ENCODE measurements at places on chromosomes 13 and 19.

- DNase-seq = no peak
These were observed 227.9 kb upstream of the ARGLU1 start for GRCh38 chr13:106795847-106796246.

DNA sequence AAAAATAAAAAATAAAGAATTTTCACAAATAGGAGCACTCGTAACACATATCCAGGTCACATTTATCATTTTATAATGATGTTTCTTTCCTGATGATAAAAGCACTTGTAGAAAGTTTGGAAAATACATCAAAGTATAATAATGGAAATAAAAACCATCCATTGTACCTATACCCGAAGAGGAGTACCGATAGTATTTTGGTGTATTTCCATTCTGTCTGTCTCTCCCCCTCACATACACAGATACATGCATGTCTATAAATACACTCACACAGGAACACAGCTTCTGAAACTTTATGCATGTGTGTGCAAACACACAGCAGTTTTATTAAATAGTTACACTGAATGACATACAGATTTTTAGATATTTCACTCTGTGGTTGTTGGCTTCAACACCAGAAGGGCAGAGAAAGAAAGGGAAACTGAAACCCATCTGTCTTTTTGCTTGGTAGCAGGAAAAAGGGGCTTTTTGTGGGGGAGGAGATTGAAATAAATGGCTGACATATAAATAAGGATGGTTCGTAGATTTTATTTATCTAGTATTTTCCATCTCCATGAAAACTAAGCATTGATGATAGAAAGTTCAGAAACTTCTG lies 114.8 kb downstream of the LRCH1 start:
- DNase-seq = no peak

- DNase-seq = no peak
These were observed 1194.0 kb downstream of the PCDH9 start for GRCh38 chr13:66036024-66036614.

GRCh38 chr19:12052091-12052496 lies 667 bp downstream of the ZNF878 start:
- DNase-seq = no peak

DNA sequence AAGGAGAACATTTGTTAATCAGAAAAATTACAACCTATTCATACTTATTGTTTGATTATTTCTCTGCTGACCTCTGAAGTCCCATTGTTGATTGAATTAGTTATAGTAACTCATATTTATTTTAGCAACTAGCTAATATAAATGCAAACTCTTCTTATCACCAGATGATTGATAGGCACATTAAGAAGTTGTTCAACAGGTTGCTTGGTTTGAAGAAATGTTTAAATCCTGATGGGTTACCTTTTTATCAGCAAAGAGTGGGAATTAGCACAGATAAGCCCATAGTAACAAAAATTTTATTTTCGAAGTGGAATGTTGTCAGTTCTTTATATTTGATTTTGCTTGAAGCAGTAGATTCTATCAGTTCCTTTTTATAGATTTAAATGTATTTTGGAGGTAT lies 44.4 kb downstream of the KLF5 start:
- no peak for DNase-seq

DNA sequence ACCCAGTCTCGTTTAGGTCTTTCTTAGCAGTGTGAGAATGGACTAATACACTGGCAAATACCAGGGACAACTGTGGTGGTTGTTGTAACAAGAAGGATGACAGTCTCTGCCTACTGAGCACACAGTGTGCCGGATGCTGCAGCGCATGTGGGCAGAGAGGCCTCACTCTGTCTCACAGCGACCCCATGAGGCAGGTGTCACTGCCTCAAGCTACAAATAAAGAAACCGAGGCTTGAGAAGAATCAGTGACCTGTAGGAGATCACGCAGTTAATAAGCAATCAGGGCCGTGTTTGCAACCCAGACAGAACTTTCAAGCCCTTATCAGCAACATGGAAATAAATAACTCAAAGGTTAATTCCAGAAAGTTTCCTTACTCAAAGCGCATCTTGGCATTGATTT lies 40.5 kb upstream of the GAS6 start:
- DNase-seq = no peak

- DNase-seq = no peak
These were observed 57.1 kb downstream of the F2RL3 start for GRCh38 chr19:16945762-16946465.

DNA sequence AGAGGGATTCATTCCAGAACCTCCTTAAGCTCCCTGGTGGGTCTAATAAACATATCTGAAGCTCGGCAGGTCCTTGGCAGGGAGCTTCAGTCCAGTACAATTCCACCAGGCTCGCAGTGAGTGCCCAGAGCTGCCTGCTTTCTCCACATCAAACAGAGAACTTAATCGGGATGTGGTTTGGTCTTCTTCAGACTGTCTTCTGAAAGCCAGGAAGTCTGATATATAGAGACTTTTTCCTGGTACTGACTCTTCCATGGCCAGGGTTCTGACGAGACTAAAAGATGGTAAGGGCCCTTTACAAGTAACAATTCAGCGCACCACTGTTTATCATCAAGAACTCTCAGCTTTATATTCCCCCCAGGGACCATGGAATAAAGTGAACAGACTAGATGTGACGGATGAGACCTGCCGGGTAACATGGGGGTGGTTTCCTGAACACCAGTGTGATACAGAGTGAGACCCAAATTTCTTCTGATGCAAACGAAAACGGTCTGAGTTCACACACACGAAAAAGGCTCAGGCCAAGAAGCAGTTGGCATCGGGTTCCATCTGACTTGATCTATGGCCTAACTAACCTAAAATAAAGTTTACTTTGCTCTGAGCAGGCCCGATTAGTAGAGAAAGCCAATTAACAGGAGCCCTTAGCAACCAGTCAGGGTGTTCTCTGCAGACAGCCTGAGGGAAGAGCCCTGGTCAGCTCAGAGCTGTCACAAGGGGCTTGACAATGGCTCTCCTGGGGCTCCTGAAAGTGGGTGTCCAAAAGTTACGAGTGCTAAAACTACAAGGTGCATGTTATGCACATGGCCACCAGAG lies 29.0 kb downstream of the RANBP3 start:
- DNase-seq = no peak

DNA sequence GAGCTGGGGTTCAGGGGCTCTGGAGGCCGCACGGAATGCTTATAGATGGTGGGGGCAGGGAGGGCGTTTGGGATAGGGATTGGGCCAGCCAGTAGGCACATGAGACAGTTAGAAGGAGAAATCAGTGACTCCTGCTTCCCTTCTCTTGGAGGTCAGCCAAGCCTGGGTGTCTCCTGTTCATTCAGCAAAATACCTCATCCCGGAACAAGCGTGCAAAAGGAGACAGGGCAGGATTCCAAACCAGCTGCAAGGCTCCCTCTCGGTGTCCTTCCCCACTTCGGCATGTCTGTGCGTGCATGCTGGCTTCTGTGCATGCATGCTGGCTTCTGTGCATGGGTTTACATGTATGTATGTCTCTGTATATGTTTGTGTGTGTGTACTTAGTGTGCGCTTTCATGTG lies 37.3 kb upstream of the PEPD start:
- DNase-seq = no peak

GRCh38 chr13:69109891-69110525 lies 997.6 kb upstream of the ATXN8OS start:
- DNase-seq = no peak

DNA sequence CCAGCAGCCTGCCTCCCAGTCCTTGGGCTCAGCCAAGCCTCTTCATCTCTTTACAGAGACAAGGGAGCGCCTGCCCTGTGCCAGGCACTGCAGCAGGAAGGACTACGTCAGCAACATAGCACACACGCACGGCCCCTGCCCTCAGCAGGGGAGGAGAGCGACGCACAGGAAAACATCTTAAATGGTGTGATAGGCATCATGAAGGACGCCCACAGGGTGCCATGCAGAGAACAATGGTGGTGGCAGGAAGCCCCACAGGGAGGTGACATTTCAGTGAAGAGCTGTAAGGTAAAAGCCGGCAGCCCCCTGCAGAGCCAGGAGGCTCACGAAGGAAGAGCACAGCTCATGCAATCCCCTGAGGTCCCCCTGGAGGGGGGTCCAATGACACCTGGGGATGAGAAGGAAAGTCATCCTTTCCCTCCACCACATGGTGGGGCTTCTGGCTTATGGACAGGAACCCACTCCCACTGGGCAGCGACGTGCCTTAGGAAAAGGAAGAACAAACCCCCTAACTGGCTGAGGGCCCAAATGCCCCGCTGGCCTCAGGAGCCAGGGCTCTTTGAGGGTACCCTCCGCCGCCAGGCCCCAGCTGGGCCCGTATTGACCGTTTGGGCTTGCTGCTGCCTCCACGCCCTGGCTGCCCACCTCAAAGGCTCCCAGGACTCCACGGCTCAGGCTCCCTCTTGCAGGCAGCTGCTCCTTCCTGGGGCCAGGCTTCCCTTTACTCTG lies 37.3 kb upstream of the C13orf42 start:
- no peak for DNase-seq

GRCh38 chr13:47081246-47081645 lies 184.4 kb upstream of the HTR2A start:
- no peak for DNase-seq

- DNase-seq = no peak
These were observed 1993.2 kb downstream of the PCDH9 start for GRCh38 chr13:65236841-65237418.

GRCh38 chr13:21639561-21639960 lies 31.3 kb upstream of the FGF9 start:
- DNase-seq = no peak

GRCh38 chr13:100534147-100534843 lies 54.3 kb downstream of the GGACT start:
- DNase-seq = no peak

DNA sequence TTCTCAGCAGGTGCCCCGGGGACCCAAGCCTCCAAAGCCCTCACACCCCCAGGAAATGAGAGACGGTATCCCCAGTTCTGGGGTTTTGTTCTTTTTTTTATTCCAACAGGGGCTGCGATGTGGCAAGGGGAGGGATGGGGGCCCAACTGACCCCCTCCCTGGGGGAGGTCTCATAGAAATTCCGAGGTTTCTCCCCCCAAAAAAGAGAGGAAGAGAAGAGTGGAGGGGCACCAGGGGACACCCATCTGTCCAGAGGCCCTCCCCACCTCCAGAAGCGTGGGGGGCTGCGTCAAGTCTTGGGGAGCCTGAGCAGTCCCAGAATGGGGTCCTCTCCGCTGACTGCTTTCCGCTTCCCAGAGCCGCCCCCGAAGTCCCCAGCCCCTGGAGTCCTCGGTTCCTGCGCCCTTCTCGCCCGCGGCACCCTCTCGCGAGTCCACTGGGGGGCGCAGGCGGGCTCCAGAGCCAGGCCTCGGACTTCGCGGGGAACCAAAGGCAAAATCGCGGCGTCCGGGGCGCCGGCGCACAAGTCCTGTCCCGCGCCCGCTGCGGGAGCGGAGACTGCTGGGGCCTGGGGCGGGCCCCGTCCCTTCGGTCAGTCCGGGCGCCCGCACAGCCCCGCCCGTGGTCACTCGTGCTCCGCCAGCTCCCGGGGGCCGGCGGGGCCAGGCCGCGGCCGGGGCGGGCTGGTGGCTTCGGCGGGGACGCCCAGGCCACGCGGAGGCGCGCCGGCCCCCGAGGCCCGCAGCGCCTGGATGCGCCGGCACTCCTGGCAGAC lies 4.4 kb upstream of the ATP1A3 start:
- peak; percentile 22 for DNase-seq

- no peak for DNase-seq
These were observed 79.3 kb downstream of the PTPRS start for GRCh38 chr19:5261156-5261890.

- no peak for DNase-seq
These were observed 757 bp downstream of the WIZ start for GRCh38 chr19:15448778-15449619.

DNA sequence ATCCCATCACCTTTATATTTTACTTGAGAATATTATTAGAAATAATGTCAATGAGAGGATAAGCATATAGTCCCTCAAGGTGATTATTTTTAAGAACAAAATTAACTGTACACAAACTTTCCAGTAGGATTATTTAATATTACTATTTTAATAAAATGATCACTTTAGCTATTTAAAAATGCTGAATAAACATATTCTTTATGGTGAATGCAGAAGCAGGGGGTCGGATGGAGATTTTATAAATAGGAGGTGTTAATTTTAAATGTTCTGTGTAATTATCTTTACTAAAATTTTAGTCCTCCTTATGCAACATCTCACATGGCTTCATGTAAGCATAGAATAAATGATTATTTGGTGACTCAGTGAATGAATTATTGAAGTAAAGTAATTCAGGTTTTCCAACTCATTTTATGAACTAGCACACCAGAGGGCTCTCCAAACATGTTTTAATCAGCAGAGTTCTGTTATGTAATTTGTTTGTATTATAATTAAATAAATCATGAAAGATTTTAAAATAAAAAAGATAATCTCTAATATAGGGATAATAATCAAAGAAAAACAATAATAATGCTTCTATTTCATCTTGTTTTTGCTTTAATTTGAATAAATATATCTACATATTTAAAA lies 1635.2 kb downstream of the EFNB2 start:
- DNase-seq = no peak

DNA sequence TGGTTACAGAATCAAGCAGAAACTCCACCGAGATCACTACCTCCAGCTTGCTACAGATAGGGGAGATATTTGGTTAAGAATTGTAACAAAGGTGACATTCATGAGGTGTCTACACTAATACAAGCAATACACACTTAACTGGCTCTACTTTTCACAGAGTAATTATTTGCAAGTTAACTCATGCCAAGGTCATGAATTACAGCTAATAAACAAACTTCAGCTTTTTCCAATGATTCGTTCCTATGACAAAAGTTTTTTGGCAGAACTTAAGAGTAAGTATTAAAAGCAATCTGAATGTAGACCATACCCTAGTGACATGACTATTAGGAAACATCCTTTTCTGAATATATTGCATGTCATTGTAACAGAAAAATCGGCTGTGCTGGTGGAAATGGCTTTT lies 72.1 kb downstream of the LHFPL6 start:
- no peak for DNase-seq

DNA sequence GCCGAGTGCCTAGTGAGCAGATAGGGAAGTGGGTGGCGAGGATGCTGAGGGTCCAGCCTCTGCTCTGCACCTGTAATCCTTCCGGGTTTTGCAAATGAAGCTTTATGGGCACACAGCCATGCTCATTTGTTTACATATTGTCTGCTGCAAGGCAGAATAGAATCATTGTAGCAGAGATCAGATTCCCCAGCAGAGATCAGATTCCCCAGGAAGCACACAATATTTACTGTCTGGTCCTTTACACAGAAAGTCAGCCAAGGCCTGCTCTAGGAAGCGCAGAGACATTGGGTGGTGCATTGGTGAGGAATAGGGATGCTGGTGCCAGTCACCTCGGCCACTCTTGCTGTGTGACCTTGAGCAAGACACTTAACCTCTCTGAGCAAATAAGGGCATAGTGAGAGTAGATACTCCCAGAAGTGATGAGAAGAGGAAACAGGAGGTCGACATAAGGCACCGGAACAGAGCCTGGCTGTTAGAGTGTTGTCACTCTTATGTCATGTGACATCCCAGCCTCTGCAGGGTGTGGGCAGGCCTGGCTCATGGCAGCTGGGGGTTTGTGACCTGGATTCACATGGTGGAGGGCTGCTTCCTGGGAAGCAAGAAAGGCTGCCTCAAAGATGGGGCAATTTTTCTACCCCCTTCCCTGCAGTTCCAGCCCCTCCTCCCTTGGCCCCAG lies 25.6 kb downstream of the CARM1 start:
- DNase-seq = no peak

GRCh38 chr13:75879656-75880055 lies 243.5 kb downstream of the LMO7 start:
- DNase-seq = no peak

- DNase-seq = no peak
These were observed 31.3 kb upstream of the SIN3B start for GRCh38 chr19:16797876-16798275.

GRCh38 chr13:43057653-43058317 lies 34.4 kb downstream of the DNAJC15 start:
- no peak for DNase-seq

- no peak for DNase-seq
These were observed 29.4 kb downstream of the RFXAP start for GRCh38 chr13:36848199-36848982.

GRCh38 chr13:99426426-99426825 lies 74.8 kb upstream of the TM9SF2 start:
- no peak for DNase-seq
